Hematopoietic multipotent progenitor cell treated with erythropoietin and hydrocortisone succinate and interleukin-3 and kit ligand, for 6 days (in vitro differentiated cells): ENCODE measurements at places on chromosomes 1 and 21.

GRCh38 chr21:38820471-38821239, 14.9 kb downstream of the ETS2 start:
- DNase-seq = peak; percentile 55

- no peak for DNase-seq
These were observed 47.1 kb upstream of the ZYG11A start for GRCh38 chr1:52795464-52795863.

DNA sequence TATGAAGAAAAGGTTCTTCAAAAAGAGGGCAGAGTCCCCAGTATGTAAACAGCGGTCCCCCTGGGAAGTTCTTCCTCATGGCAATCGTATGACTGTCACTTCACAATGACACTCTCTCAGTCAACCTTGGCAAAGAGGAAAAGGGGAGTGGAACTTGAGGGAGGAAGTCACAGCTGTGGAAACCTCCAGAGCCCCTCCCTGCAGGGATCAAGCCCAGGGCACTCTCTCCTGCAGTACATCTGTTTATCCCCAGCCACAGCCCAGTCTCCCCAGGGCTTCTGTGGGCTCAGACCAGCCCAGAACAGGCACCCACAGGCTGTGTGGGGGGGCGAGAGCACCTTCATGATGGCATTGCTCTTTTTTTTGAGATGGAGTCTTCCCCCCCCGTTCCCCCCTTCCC, 2.0 kb downstream of the ATP13A2 start:
- DNase-seq = peak; percentile 26

GRCh38 chr1:210489491-210489890, 160.8 kb downstream of the HHAT start:
- DNase-seq = no peak

DNA sequence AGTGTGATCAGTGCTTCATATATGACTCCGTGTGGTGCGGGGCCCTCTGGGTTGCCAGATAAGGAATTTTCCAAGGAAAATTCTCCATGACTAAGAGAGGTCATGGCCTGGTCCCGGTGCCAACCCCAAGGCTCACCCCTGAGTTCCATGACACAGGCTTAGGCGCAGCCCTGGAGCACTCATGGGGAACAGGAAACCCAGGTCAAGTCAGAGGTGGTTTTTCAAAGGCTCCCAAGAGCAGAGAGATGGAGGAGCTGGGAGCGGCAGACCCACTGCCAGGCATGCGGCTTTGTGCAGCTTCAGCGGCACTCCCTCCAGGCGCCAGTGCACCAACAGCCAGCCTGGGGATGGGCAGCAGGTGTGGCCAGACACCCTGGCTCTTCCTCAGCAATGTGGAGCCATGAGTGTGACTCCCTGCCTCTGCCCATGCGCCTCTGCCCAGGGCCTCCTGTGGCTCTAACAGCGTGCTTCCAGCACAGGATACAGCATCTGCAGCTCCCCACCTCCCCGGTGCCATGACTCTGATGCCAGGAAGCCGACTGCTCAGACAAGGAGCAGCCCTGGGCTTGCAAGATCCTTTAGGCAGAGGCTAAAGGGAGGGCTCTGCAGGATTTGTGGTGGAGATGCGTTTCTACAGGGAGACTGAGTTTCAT, 47.3 kb downstream of the GPR161 start:
- DNase-seq = no peak

GRCh38 chr1:205514211-205515142, 10.0 kb downstream of the CDK18 start:
- no peak for DNase-seq

DNA sequence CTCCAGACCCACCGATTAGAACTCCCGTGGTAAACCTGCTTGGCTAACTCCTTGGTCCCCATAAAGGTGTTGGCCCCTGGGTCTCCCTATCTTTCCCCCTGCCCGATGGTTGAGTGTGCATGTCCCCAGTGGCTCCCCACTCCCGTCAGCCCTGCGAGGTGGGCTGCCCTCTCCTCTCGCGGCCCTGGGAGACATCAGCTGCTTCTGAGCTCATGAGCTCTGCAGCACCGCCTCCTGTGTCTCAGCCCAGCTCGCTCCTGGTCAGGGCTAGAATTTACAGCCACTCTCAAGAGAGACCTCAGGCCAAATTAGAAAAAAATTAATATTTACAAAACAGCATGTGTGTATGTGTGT, 15.9 kb upstream of the ZBTB21 start:
- DNase-seq = no peak

GRCh38 chr1:231248778-231249177, 7.8 kb downstream of the GNPAT start:
- DNase-seq = no peak

- no peak for DNase-seq
These were observed 99.2 kb upstream of the KCNK2 start for GRCh38 chr1:214983126-214983869.

DNA sequence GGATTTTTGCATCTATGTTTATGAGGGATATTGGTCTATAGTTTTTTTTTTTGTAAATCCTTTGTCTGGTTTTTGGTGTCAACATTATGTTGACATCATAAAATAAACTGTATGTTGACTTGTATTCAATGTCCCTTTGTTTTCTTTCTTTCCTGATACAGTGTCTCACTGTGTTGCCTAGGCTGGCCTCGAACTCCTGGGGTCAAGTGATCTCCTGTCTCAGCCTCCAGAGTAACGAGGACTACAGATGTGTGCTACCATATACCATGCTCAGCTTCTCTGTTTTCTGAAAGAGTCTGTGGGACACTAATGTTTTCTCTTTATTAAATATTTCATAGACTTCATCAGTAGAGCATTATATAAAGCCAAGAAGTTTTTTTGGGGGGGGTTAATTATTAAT, 18.3 kb downstream of the MAN1C1 start:
- no peak for DNase-seq

DNA sequence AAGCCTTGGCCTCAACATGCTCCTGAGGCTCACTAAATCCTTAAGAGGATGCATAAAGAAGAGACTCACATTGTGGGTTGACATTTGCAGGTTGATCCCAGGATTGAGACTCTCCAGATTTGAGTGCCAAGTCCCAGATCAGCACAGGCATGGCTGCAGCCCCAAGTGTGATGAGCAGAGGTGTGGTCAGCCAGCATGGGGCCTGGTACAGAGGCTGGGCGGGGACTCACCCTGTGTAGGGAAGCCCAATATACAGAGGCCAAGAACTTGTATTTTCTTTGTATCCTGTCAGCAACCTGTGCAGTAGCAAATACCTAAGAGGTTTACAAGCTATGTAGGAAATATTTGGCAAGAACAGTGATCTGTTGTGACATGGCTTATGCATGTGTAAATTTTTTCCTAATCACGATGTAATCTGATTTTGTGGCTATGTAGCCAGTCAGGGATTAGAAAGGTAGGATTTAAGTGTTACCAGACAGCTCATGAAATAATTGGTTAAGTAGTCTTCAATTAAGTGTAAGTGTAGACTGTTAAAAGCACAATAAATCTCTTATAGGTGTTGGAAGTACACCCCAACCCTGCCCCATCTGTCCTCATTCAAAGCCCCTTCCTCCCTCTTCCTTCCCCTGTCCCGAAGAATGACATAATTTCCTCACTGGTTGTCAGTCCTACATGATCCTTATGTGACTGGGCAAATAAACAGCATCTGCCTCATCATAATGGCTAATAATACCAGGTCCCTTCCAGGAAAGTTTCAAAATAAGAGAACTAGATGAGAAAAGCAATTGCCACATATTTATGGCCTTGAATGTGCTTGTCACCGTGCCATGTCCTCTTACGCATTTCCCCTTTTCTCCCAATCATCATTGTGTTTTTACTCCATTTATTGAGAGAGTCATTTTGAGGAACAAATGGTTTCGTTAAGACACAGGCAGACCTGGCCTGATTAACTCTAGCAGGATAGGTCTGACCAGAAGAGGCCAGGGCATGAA, 120.9 kb downstream of the HLX start:
- peak; percentile 79 for DNase-seq

DNA sequence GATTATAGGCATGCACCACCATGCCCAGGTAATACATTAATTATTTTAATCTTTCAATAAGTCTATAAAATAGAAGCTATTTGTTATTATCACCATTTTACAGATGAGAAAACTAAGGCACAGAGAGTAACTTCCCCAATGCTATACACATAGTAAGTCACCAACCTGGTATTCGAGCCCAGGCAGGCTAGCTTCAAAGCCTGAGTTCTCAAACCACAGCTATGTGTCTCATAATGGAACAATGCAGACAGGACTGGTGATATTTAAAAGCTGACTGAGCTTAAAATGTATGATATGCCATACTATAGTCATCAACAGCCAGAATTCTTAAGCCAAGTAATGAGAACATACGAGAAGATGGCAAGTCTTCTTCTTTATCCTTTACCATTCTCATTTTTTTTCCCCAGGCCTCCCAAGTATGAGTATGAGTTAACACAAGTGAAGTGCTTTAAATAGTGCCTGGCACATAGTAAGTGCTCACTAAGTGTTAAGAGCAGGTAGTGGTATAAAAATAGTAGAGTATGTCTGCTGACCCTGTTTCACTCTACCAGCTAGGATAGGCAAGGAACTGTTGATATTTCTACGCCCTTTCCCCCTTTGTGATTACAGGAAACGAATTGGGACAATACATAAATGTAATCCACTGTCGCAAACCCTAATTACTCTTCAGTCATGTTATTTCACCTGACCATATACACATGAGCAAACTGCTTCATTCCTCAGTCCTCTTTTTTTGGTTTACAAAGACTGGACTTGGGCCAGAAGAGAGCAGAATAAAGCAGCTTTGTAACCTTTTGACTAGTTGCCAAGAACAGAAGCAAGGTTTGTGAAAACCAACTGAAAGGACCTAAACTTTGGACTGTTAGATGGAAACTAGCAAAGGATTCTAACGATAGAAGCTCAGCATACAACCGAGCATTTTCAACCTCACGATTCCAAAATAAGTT, 9.5 kb downstream of the EYA3 start:
- no peak for DNase-seq

GRCh38 chr1:113517983-113518382, 127.7 kb downstream of the MAGI3 start:
- no peak for DNase-seq

- no peak for DNase-seq
These were observed 10.1 kb downstream of the CADM3 start for GRCh38 chr1:159181328-159182024.
